ENCODE measurements at places on chromosomes 7 and 10.
A peak's percentile ranks its signal among the peaks of the same experiment; 100 is the strongest.

GRCh38 chr7:143390104-143390772, 9.1 kb downstream of the ZYX start:
- no peak for DNase-seq

- no peak for DNase-seq
These were observed 3.0 kb upstream of the EBF3 start for GRCh38 chr10:129966889-129967578.

GRCh38 chr7:90216771-90217170, 5.2 kb downstream of the STEAP2 start:
- DNase-seq: no peak

DNA sequence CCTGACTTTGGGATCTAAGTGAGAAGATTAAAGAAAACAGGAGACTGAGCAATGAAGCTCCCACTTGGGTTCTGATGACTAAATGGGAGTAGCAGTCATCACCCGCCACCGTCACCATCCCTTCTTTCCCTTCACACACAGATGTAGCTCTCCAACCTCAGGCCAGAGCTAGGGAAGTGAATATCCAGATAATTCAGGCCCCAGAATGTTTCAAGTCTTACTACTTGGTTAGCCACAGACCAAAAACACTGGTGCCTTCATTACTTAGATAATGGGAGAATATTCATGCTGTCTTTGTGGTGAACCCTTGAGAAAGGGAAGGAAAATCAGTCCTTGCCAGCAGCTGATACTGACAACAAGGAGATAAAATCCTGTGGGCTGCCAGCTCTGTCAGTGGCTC, 100.7 kb downstream of the OSBPL3 start:
- no peak for DNase-seq

DNA sequence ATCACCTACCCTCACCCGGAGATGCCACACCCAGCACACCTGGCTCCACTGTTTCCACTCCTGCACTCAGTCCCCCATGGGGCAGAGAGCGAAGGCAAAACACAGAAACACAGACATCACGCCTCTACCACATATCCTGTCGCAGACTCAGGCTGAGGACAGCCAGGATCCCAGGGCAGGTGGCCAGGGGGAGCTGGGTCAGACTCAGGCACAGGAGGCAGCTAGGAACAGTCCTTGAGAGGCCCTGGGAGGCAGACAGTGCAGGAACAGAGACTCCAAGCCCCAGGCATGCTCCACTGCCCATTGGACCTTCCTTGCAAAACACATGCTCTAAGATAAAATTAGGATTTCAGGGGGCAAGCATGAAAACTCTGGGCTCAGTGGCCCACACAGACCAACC, 154.4 kb upstream of the C7orf33 start:
- DNase-seq: no peak

DNA sequence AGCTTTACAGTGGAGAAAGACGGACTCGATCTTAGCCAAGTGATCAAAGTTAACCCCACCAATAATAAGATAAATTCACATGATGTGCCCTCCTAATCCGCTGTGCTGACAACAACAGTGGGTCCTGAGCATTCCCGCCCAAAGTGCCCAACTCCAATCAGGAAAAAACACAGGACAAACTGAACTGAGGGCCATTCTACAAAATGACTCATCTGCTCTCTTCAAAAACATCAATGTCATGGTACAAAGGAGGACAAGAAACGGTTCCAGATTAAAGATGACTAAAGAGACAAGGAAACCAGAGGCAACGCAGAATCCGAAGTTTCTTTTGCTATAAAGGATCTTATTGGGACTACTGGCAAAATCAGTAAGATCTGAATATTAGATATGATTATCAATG, 79.4 kb downstream of the CTBP2 start:
- no peak for DNase-seq

DNA sequence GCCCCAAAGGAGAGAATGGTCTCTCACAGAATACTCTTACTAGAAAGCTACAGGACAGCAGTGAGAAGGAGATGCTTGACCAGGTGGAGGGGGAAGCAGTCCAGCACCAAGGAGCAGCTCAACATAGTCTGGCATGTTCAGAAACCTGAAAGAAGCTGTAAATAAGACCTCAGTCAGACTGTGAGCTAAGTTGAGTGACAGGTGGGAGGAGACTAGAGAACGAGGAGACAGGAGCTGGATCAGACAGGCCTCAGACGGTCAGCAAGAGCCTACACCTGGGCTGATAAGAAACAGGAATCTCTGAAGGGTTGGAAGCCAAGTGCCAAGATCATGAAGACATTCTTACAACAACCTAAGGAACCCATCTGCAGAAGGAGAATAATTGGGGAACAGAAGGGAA, 54.5 kb downstream of the ELMO1 start:
- no peak for DNase-seq

DNA sequence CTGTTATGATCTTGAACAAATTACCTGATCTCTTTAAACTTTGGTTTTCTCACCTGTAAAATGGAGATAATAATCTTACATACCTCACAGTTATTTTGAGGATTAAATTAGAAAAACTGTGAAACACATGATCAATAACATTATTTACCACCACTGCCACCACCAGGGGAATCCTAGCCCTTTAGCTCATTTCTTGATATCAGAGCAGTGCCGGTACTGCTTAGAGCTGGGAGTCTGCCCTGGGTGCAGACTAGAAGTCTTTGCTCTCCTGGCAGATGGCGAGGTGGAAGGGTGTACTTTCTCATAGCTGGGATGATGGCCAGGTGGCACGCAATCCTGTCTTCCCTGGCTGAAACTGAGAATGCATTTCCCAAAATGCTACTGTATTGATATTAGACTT, 12.7 kb upstream of the EFCAB10 start:
- DNase-seq: no peak

- DNase-seq: peak; percentile 59
These were observed 63.0 kb downstream of the AOAH start for GRCh38 chr7:36661135-36661840.

- DNase-seq: no peak
These were observed 2.0 kb upstream of the SFTPA1 start for GRCh38 chr10:79608505-79609375.

DNA sequence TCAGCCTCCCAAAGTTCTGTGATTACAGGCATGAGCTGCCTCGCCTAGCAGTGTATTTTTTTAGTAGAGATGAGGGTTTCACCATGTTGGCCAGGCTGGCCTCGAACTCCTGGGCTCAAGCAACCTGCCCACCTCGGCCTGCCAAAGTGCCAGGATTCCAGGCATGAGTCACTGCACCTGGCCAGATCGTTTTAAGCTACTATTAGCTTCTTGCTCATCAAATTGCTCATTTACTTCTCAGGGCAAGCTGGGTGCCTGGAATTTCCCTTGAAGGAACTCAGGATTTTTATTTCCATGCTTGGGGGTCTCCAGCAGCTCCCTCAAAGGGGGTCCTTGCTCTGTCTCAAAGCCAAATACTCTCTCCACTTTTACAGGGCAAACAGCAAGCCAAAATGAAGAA, 798.0 kb upstream of the AUTS2 start:
- peak; percentile 6 for DNase-seq

GRCh38 chr10:87935290-87936141, 72.1 kb downstream of the PTEN start:
- no peak for DNase-seq

DNA sequence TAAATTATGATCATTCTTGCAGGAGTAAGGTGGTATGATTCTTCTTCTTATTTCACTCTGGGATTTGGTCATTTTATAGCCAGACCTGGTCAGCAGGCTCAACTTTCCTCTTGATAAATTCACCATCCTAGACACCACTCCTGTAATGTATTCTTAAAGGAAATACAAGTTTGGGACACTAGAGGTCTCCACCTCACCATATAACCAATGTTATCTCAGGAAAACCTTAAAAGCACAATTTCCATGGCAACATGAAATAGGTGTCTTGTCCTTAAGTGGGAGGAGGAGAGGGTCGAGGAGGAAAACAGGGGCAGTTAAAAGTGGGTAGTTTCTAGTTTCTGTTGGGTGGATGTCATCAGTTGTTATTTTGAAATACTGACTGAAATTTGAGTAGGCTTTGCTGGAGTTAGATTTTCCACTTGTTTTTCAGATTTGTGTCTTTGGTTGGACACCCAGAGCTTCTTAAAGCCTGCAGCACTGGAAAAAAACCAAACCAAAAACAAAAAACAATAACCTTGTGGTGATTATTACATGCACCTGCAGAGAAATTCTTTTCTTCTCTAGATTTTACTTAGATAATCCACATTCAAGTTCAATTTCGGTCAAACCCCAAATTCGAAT, 163.1 kb downstream of the PRKCQ start:
- no peak for DNase-seq

DNA sequence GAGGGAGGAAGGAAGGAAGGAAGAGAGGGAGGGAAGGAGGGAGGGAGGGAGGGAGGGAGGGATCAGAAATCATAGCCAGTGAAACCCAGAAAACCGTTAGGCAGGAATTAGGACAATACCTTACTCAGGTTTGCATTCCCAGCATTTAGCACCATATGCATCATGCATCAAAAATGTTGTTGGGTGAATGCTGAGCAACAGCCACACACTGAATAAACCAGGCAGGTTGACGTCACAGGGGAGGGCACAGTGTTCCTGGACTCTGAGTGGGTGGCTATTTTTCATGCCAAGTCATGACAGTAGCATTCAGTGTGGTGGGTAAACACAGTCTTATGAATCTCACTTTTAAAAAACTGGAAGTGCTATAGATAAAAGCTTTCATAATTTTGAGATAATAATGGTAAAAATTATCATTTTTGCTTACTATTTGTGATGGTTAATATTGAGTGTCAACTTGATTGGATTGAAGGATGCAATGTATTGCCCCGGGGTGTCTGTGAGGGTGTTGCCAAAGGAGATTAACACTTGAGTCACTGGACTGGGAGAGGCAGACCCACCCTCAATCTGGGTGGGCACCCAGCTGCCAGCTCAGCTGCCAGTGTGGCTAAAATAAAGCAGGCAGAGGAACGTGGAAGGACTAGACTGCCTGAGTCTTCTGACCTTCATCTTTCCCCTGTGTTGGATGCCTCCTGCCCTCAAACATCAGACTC, 199.1 kb upstream of the PRKCQ start:
- DNase-seq: peak; percentile 97

- no peak for DNase-seq
These were observed 60.8 kb upstream of the PLPP4 start for GRCh38 chr10:120396228-120396627.

- no peak for DNase-seq
These were observed 7.6 kb downstream of the FAM53B start for GRCh38 chr10:124736491-124737136.

DNA sequence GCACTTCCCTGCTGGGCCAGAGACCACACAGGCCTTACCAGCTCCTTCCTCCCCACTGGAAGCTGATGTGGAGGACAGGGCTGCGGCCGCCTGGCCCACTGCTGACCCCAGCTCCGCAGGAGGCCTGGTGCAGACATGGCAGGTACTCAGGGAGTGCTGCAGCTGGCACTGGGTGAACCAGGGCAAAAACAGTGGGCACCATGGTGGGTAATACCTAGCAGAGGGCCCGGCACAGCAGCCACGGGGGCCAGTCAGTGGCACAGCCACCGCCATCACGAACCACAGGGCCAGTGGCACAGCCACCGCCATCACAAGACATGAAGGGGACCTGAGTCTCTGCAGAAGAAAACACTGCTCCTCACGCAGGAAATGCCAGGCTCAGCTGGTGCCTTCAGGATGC, 152.6 kb upstream of the PPP2R2D start:
- no peak for DNase-seq

GRCh38 chr10:110355141-110355831, 50.6 kb upstream of the SMNDC1 start:
- DNase-seq: no peak

- no peak for DNase-seq
These were observed 64.5 kb downstream of the PDIA4 start for GRCh38 chr7:148963583-148964482.

GRCh38 chr7:84249656-84250055, 55.1 kb upstream of the SEMA3A start:
- no peak for DNase-seq

DNA sequence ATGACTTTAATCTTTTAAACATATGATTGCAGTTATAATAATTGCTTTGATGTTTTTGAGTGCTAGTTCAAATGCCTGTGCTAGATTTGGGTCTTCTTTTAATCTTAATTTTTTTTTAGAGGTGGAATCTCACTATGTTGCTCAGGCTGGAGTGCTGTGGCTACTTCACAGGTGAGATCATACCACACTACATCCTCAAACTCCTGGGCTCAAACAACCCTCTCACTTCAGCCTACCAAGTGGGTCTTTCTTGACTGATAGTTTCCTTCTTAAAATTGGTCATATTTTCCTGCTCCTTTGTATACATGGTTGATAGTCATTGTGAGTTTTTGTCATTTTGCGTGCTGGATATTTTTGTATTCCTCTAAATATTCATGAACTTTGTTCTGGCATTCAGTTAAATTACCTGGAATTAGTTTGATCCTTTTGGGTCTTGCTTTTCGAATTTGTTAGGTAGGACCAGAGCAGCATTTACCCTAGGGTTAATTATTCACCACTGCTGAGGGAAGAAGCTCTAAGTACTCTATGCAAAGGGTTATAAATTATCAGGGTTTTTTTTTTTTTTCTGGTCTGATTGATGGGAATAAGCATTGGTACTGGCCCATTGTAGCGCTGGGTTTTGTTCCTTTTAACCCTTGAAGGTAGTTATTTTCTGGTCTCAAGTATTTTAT, 12.1 kb upstream of the TCAF1 start:
- DNase-seq: no peak

All from retinal pigment epithelial cell (primary cell).